ENCODE measurements at places on chromosomes 6 and 20.

DNA sequence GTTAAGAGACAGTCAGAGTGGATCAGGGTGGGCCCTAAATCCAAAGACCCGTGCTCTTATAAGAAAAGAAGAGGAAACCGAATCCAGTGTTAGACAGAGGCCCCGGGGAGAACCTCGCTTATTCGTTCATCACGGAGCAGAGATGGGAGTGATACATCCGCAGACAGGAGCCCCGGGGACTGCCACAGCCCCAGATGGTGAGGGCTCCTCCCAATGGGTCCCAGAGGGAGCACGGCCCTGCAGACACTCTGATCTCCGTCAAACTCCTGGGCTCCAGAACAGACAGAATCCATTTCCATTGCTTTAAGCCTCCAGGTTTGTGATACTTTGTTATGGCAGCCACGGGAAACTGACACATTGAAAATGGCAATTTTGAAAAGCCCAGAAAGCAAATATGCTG lies 47.0 kb downstream of the CDH4 start:
- DNase-seq, result no peak

DNA sequence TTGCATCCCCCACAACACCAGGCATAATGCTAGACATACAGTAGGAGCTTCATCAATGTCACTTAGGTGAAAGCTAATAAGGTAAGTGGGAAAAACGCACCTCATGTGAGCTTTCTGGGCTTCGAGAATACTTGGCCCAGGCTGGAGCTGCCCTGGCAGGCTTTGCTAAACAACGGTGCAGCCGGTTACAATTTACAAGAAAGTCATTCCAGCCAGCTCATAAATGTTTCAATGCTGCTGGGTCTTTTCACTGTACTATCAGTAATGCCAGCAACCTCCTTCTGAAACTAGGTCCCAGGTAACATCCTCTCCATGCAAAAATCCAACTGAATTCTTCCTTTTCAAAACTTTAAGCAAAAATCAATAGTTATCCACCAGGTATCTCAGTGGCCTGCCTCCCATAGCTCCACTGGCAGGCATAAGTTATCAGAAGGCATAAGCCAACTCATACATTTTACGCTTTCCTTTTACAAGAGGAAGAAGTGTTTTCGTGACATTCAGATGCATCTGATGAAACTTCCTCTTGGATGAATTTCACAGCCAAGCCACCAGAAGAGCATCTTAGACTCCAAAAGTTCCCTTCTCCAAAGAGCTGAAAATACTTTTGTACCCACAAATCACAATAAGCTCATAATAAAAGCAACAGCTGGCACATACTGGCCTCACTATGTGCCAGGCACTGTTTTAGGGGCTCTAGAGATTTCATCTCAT lies 56.3 kb downstream of the RTN4IP1 start:
- no peak for DNase-seq

DNA sequence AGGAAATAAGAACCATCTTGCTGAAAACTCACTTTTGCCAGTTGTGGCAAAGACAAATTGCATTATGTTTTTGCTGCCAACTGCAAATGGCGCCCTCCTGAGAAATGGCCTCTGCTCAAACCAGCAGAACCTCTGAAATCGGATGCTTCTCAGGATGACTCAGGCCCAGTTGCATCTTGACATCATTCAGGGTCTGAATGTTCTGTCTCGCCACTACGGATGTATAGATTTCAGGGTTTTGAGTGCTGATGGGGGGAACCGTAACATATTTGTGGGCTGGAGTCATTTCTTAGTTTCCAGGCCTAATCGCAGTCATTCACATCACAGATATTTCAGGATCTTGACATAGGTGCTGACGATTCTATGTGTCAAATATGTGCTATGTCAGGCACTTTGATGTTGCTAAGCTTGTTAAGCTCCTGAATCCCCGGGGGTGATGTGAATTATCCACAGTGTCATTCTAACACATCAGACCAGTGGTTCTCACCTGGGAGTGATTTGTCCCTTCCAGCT lies 207.1 kb downstream of the NFATC2 start:
- DNase-seq, result no peak

DNA sequence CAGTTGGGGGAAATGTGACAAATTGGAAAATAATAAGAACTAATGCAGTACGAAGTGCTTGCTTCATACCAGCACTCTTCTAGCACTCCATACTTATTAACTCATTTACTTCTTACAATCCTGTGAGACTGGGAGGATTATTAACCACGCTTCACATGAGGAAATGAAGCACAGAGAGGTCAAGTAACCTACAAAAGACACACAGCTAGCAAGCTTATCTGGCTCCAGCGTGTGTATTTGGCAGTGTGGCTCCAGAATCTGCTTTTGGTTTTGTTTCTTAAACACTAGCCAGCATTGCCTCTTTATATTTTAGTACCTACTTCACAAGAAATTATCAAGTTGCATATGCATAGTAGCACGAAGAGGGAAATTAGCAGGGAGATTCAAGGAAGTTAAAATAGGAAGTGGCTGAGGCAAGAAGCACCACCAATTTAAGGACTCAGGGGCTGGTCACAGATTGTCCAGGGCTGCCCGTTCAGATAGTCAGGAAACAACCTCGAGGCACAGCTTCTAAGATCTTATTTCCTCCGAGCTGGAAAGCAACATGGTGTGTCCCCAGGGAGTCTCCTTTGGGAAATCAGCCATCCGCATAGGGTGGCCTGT lies 302.7 kb upstream of the PRDM1 start:
- no peak for DNase-seq

DNA sequence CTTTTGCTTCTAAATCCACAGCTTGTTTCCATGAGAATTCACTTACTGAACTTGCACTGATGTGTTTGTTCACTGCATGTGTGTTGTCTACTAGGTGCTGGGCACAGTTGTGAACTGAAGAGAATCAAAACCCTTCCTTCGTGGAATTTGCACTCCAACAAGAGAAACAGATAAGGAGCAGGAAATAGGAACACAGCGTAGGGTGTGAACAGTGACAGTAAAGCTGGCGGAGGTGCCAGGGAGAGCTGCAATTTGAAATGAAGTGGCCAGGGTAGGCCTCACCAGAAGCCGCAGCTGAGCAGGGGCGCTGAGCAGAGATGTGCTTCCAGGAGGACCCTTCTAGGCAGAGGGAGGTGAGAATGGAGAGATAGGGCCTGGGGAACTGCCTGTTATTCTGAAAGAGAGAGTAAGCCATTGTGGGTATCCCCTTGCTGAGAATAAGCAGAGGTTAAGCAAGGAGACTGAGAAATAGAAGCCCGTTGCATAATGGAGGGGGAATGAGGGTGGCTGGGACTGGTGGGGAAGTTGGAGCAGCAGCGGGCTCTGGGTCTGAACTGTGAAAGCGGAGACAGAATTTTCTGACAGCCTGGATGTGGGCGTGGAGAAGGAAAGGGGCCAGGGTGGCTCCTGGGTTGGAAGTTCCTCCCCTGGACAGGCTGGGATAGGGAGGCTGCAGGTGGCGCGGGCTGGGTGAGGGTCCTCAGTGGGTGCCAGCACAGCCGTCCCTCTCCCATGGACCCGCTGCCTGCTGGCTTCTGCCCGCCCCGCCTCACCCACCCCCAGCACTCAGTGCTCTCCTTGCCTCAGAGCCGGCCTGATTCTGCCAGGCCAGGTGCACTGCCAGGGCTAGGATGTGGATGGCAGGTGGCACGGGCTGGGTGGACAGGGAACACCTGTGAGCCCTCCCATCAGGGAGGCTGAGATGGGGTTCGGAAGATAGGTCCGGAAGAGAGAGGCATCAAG lies 114.7 kb upstream of the AFDN start:
- no peak for DNase-seq

DNA sequence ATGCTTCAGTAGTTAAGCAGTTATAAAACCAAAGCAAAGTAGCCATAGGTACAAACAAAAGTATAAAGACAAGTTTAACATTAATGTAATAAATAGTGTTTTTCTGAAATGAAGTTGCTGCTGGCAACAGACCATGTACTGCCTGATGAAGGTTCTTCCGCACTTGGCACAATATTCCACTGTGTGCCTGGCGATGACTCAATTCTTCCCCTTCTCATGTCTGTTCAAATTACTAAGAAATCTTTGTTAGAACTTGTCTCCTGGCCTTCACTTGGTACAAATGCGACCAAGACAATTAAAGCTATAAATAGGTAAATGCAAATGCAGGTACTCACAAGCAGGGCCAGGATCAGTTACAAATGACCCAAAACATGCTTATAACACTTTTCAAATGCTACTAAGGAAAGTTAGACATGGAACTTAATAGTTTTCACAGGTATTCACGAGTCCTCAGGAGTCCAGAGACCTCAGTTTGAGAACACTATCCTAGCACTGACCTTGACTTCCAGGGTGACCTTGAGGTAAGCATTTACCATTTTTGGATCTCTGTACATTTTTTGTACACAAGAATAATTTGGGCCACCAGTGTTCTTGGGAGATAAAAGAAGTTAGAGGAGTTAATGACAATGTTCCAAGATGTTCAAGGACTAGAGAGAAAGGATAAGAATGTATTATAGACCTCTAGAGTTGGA lies 8.1 kb upstream of the DDR1 start:
- no peak for DNase-seq

GRCh38 chr20:59032713-59033059 lies 551 bp upstream of the ATP5F1E start:
- DNase-seq, result peak; percentile 4

GRCh38 chr6:148598724-148599123 lies 148.1 kb upstream of the UST start:
- DNase-seq, result no peak

DNA sequence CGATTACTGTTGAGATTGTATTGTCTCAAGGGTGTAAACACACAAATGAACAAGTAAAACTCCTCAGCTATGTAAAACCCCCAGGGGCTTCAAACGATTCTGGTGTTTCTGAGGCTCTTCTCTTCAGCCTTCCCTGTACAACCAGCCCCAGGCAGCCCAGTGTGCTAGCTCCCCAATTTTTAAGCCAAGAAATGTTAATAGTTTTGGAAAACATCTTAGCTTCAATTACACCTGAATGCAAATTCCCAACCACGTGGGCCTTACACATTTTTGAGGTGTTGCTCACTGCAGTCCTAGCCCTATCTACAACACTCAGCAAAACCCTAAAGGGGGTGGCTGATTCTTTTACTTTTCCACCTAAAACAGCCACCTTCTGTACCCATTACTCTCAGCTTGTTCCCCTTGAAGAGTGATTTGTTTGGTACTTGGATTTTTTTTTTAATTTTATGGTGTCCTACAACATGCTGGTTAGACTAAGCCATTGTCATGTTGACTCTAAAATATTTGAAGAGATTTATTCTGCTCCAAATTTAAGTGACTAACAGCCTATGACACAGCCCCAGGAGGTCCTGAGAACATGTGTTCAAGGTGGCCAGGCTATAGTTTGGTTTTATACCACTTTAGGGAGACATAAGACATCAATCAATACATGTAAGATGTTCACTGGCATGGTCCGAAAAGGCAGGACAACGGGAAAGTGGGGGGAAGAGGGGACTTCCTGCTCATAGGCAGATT lies 48.7 kb downstream of the ADAT2 start:
- no peak for DNase-seq

- no peak for DNase-seq
Observed at GRCh38 chr6:73515204-73515655, 5.6 kb downstream of the EEF1A1 start.

- DNase-seq, result no peak
Observed at GRCh38 chr20:47795214-47795907, 10.1 kb upstream of the SULF2 start.

DNA sequence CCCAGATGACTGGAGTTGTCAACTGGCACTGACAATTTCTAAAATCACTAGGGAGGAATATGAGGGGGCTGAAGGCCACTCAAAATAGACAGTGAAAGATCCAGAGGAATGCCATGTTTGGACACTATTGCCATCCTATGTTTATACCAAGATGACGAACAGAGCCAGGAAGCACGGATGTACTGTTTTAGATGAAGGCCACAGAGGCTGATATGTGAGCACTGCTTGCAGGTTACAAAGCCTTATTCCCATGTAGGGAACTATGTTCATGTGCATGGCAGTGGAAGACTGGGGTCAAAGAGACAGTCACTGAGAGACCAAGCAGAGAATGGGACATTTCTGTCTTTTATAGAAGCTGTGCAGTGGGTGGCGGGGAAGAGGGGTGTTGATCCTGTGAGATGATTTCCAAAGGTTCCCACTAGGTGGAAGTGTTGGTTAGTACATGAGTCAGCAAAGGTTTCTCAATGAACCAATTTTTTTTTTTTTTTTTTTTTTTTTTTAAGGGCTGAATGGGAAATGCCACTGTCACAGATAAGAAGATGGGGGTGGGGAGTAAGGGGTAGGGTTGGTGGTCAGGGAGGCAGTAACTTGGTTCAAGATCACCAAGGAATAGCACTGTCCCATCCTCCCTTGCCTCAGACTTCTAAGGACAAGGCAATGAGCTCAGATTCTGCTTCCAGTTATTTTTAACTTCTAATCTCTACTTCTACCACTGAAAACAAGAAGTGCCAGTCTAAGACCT lies 46.7 kb upstream of the MOCS1 start:
- DNase-seq, result no peak

GRCh38 chr6:80543598-80544222 lies 437.2 kb downstream of the BCKDHB start:
- no peak for DNase-seq

DNA sequence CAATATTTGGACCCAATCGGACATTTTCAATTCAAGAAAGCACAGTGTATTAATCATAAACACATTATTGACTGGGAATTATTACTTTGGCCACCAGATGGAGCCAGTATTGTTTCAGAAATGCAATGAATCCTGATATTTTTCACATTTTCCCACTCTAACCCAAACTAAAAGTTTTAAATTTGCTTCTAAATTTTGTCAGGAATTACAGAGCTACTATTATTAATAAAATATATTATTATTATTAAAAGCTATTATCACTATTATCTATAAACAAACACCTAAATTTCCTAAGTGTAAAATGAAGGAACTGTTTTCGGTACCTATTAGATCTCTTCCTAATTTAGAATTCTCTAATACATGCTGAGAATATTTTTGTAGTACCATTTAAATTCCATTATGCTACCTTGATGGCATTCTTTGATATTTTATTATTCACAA lies 245.3 kb downstream of the OGFRL1 start:
- DNase-seq, result no peak

DNA sequence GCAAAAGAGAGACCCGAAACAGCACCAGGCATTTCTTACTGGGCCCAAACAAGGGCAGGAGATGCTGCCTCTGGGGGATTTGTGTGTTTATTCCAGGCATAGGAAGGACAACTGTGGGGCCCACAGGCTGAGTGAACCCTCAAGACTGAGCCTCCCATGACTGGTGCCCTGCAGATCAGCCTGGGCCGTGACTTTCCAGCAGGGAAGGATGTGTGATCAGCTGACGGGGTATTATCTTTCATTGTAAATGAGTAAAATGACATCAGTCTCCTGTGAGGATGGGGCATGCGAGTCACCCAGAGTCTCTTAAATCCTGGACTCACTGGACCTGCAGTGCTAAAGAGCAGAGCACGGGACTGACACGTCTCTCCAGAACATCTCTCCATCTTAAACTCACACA lies 3.9 kb upstream of the TEAD3 start:
- DNase-seq, result no peak
